CD4-positive, alpha-beta T cell treated with Interleukin-6 at 100 ng/mL for 8 hours (primary cell): ENCODE measurements at places on chromosomes 1 and 21.

DNA sequence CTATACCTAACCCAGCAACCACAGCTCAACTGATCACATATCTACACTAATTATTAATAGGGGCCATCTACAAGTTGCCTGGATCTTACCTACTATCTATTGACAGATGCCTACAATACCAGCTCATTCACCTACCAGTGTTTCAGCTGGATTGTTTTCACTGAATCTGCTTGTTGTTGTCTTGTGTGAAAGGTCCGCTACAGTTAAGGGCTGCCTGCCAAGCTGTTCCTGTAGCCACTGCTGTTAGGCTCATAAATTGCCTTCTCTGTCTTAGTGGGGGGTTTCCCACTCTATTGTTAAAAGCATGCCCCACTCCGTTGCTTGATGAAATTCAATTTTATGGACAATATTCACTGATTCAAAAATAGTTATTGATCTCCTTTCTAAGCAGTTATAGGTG lies 199.7 kb upstream of the TMPRSS15 start:
- no peak for DNase-seq

- no peak for DNase-seq
Observed at GRCh38 chr1:229109320-229109761, 161.6 kb upstream of the RAB4A start.

DNA sequence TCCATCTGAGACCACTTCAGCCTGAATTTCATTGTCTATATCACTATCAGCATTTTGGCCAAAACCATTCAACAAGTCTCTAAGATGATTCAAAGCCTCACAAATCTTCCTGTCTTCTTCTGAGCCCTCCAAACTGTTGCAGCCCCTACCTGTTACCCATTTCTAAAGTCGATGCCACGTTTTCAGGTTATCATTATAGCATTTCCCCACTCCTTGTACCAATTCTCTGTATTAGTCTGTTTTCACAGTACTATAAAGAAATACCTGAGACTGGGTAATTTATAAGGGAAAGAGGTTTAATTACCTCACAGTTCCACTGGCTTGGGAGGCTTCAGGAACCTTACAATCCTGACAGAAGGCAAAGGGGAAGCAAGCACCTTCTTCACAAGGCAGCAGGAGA lies 158.8 kb downstream of the PTPRC start:
- no peak for DNase-seq

GRCh38 chr1:245332085-245332484 lies 177.3 kb downstream of the KIF26B start:
- no peak for DNase-seq

DNA sequence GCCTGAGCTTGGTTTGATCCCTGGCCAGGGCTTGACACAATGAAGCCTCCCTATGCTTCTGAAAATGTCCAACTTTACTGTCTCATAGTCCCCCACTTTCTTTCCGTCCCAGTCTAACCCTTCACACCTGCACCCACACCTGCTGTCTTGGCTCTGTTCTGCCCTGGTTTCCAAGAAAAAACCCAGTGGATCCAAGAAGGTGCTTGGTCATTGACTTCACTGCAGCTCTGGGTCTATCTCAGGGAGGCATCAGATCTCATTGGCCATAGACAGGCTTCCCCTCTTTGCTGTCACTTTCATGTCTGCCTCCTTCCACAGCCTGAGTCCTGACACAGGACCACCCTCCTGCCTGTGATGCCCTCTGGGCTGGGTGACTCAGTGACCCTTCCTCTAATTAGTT lies 37.8 kb upstream of the ETV3 start:
- DNase-seq = no peak
